GM12878 (cell line): ENCODE measurements at places on chromosomes 6 and 20. TPM values are rescaled to one million over a fixed set of nuclear protein-coding genes. Genes with fewer than 3 reads are reported as not detected.
A peak's percentile ranks its signal among the peaks of the same experiment; 100 is the strongest.

DNA sequence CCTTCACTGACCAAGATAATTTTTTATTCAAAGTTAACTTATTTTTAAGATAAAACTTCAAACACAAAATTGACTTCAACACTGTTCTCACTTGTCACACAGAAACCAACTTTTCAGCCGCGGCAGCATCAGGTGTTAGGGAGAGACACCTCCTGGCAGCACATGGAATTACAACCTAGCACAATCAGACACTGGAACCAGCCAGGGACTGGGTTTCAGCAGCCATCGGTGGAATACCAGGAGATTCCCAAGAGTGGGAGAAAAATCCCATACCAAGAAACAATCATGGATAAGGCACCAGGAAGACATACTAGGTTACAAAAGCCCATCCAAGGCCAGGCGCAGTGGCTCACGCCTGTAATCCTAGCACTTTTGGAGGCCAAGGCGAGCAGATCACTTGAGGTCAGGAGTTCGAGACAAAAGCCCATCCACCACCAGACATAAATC, 70.0 kb downstream of the SNX5 start:
- DNase-seq, result no peak

- no peak for DNase-seq
Observed at GRCh38 chr6:34657307-34657978, 39.1 kb downstream of the ILRUN start.

HTR1E gene
- total RNA-seq, result not detected in 2 replicates

DNA sequence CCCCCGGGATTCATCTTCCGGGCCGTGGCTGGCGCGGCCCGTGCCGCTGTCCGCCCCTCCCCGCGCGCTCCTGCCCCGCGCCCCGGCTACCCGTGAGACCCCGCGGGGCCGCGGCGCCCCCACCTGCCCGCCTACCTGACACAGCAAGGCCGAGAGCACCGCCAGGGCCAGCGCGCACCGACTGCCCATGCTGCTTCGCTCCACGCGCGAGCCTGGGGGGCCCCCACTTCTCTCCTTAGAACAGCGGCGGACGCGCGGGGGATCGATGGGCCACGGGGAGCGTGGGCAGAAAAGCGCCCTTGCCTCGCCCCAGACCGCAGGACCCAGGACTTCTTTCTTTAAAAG, 955 bp downstream of the DLL1 start:
- no peak for DNase-seq

DNA sequence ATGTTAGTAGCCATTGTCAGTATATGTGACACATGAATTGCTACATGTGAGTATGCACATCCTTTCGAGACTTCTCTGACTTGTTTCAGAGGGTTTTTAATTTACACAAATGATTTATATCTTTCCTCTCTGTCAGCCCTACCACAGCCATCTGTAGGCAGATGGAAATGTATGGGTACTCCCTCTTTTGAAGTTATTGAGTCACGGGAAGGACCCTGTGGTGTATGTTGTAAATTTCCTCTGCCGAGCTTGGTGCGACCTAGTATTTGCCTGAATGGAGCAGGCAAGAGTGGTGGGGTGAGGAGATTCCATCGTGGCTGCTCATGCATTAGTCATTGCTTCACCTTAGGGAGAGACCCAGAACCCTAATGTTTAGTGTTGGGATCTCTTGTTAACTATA, 171.9 kb downstream of the JARID2 start:
- DNase-seq, result no peak

DNA sequence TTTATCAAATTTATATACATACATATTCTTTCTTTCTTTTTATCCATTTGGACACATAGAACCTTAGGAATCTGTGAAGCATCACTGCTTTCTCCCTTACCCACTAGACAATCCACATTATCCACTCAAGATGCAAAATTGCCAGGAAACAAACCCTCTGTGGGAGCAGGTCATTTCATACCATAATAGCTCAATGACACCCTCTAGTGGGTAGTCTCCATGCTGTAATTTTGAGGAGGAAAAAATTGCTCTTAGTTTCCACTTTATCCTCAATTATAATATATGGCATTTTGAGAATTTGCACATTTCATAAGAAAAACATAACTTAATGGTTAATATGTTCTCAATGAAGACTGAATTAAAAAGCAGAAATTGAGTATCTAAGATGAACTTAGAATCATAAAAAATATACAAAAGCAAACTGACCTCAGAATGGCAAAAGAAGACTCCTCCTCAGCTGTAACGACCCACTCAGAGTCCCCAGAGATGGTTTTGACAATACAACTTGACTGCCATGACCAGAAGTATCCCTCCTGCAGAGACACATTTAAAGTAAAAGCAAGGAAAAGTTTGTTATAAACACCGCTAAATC, 164.1 kb downstream of the FRK start:
- DNase-seq, result no peak

RAB23 gene
- 3.2 and 3.6 TPM in 2 replicates for total RNA-seq

GRCh38 chr20:19670829-19671228, 87.2 kb upstream of the RIN2 start:
- DNase-seq, result no peak

- no peak for DNase-seq
Observed at GRCh38 chr20:63652192-63652980, 838 bp downstream of the STMN3 start.

CCN6 gene
- total RNA-seq, result not detected in 2 replicates

DNA sequence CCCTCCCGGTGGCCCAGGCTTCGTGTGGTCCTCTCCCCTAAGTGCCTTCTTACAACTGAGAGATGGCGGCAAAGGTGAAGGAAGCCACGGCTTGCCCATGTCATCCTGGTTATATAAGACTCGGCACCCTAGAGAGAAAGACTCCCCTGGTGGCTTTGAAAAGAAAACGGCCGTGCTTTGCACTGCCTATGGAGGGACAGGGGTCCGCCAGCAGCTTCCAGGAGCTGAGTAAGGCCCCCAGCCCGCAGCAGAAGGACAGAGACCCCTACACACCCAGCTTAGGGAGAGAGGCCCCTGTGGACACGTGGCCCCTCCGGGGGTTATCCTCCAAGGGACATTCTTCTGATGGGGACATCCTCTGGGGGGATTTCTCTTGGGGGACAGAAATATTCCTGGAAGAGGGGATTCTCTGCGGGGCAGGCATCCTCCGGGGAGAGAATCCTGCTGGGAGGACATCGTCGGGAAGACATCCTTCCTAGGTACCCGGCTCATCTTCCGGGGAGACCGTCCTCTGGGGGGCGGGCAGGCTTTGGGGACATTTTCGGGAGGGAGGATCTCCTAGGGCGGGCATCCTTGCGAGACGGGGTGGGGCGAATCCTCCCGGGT, 511 bp upstream of the OGFR start:
- no peak for DNase-seq

GRCh38 chr20:31869942-31870725, at the start of the genes DUSP15 and TTLL9:
DUSP15 (minus strand) TSS chr20:31870527; CDS start chr20:31870337, 190 bp downstream.
TTLL9 (plus strand) TSS chr20:31870634; CDS start chr20:31871127, 493 bp downstream.
- no peak for DNase-seq

- no peak for DNase-seq
Observed at GRCh38 chr20:46787991-46788762, 78.7 kb downstream of the SLC2A10 start.

DNA sequence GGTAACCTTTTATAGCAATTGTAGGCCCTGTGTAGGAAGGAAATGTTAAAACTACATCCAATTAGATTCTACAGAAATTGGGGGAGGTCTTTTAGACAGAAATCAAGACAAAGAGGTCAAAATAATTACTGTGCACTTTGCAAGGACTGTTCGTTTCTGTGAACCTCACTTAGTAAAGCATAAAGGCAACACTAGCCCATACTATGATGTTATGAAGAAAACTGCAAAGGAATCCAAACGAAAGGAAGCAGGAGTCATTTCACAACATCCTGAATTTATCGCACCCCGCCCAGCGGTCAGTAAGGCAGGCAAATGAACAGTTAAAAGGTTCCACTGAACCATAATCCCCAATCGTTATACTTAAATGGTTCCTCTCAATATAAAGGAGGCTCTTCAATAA, 429.5 kb upstream of the ARID1B start:
- DNase-seq, result no peak

GRCh38 chr6:3052481-3053230, 15.6 kb upstream of the RIPK1 start:
- DNase-seq, result no peak

GRCh38 chr6:28606424-28607391, 81.0 kb downstream of the GPX5 start:
- DNase-seq, result peak; percentile 45

DNA sequence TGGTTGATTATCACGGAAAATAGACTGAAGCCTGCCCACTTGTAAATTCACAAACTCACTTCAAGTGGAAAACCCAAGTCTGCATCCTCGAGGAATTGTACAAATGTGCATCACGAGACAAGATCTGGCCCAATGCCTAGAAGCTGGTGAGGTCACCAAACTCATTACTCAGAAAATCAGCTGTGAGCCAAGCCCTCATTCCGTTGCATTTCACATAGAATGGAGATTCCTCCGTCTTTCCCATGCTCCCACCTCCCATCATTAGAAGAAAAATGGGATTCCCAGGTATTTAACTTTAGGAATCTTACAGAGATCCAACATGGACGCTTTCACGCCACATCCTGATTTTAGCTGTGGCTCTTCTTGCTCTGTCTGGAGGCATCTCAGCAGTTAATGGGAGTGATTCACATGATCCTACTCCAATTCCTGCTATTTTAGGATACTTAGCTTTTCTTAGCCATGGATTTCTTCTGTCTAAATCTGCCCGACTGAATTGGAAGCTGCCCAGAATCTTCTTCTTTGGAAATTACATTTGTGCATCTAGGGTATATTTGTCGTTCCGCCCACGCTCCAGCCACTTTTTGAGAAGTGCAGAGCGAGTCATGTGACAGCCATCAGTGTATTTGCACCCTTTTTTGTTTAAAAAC, 68.7 kb upstream of the STMND1 start:
- DNase-seq, result no peak

GRCh38 chr6:125198398-125198937, 44.9 kb downstream of the TPD52L1 start:
- DNase-seq, result no peak

DNA sequence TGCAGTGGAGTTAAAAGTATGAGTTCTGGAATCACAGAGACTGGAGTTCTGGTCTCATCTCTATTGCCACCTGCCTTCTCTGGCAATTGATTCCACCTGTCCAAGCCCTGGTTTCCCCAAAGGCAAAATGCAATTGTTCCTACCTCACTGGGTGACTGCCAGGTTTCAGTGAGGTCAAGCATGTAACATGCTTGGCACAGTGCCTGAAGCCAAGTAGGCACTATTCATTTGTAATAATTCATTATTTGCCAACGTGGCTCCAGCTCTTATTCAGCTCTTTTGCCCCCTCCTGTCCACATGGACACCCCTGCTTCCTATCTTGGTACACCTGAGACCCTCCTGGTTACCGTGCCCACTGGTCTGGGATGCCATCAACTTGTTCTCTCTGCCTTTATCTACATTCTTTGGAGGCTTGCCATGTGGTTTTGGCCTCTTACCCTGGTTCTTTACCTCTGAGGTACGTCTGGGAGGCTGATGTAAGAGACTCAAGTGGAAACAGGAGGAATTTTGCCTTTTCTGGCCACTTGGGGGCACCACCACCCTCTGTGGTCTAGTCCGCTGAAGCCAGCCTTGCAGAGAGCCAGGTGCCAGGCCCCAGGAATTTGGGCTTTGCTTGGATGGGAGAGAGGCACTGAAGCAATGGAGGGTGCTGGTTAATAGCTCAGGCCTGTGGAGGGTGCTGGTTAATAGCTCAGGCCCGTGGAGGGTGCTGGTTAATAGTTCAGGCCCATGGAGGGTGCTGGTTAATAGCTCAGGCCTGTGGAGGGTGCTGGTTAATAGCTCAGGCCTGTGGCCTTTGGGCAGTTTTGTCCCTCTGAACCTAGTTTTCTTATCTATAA, 1.7 kb downstream of the KCNK15 start:
- no peak for DNase-seq

DNA sequence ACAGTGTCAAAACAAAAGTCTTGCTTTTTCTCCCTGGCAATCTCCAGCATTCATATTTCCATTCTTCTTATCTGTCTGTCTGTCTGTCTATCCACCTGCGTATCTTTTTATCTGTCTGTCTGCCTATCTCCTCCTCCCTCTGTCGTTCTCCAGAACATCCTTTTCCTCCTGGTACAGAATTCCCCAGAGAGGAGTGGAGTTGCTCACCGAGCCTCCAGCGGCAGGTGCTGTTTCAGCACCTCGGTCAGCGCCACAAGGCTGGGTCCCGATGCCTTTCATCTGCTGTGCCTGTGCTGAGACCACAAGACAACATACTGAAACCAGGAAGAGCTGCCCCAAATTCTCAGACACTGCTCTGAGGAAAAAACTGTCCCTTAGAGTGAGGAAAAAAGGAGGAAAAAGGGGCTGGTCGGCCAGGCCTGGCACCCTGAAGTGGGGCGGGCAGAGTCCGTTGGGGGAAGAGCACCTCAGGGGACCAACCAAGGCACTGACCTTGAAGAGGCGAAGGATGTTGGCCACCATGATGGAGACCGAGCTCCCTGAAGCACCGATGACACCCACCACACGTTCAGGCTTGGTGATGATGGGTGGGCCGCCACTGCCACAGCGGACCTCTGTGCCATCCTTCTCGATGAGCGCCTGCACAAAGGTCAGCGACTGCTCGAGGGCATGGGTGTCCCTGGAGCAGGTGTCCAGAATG, 13.3 kb downstream of the GRM4 start:
- DNase-seq, result no peak

OLIG3 gene
- total RNA-seq, result not detected in 2 replicates

DNA sequence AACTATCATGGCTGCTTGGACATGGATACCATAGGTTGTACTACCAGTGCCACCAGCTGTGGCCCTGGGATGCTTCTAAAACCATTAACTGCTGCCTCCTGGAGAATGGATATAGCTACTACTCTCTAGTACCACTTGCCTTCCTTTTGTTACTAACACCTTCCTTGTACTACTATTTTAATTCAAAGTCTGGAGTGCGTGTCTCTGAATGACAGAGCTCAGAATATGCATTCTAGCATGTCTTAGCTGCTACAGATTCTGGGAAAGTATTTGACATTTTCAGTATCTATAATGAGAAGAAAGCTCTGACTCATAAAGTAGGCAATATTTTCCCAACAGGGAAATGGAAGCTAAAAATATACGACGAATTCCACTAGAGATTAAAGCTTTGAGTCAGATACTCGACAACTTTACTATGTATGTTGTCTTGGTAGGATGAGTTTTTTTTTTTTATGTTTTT, 112.3 kb downstream of the PFDN4 start:
- DNase-seq, result no peak

GRCh38 chr6:7050004-7050403, 57.8 kb upstream of the RREB1 start:
- no peak for DNase-seq

ROS1 gene
- 0.03 TPM in 2 replicates for total RNA-seq

PRL gene
- 19.1 and 20.3 TPM in 2 replicates for total RNA-seq

- DNase-seq, result no peak
Observed at GRCh38 chr6:159726255-159726917, 920 bp upstream of the WTAP start.

- DNase-seq, result no peak
Observed at GRCh38 chr6:19167251-19167650, 669.9 kb upstream of the ID4 start.

FOXP4 gene
- total RNA-seq, result 41.6 and 46.1 TPM in 2 replicates

DNA sequence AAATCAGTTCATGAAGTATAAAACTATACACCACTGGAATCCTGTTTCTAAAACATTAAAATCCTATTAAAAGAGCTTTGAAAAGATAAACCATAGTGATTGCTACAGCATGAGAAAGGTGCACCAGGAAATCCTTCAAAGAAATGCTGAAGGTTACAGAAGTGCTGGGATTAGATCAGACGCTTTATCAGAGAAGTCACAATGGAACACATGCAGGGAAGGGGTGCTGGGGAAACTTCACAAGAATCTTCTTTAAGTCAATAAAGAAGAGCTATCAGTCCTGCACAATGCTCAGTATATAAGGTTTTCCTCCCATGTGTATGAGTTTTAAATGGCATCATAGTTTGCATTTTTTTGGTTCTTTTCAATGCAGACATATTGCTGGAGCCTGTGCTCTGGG, 137.7 kb upstream of the SLC22A16 start:
- no peak for DNase-seq

- no peak for DNase-seq
Observed at GRCh38 chr6:145632971-145633370, 102.3 kb downstream of the EPM2A start.
